ENCODE measurements at places on chromosomes 7 and 10. TPM values are rescaled to one million over a fixed set of nuclear protein-coding genes. Genes with fewer than 3 reads are reported as not detected.

CFAP46 gene
- polyA plus RNA-seq = 0.21 TPM

DNA sequence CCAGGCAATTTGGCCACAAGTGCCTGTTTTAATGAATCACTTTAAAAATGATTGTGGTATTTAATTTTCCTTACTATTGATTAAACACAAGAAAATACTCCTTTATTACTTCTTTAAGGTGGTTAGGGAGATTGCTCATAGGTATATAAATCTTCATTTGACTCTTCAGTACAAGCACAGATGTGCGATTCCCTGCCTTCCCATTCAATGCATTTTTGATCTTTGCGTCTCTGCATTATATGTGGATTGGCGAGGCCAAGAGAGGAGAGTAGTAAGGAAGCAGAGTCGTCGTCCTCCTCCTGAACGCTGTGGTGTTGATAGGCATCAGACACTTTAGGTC, 683.7 kb downstream of the LRMDA start:
- no peak for DNase-seq

CRHR2 gene
- 4.5 TPM for polyA plus RNA-seq

GRCh38 chr10:9853405-9854355, 1164.0 kb upstream of the CELF2 start:
- DNase-seq = peak; percentile 59

DNA sequence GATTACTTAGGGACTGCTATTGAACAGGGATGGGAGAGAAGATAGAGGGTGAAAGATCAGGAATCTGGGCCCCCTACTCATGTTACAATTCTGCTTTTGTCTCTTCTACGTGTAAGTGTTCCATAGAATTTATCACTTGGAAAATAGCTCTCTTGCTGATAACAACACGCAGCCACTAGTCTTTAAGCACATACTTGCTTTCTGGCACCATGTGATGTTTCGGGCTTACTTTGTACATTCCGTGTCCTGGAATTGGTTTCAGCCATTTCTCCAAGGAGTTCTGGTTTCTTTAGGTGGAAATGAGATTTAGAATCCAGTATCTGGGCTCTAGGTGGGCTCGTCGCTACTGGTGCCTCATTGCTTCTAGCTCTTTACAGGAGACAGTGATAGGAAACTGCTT, 59.7 kb downstream of the TFAM start:
- no peak for DNase-seq

GRCh38 chr7:155555116-155555695, 8.8 kb upstream of the CNPY1 start:
- DNase-seq = no peak

- DNase-seq = no peak
Observed at GRCh38 chr10:102988404-102989314, 70.6 kb downstream of the CNNM2 start.

SH2D4B gene
- polyA plus RNA-seq = not detected
